ENCODE measurements at places on chromosomes 7 and 10. TPM values are rescaled to one million over a fixed set of nuclear protein-coding genes. Genes with fewer than 3 reads are reported as not detected.

DNA sequence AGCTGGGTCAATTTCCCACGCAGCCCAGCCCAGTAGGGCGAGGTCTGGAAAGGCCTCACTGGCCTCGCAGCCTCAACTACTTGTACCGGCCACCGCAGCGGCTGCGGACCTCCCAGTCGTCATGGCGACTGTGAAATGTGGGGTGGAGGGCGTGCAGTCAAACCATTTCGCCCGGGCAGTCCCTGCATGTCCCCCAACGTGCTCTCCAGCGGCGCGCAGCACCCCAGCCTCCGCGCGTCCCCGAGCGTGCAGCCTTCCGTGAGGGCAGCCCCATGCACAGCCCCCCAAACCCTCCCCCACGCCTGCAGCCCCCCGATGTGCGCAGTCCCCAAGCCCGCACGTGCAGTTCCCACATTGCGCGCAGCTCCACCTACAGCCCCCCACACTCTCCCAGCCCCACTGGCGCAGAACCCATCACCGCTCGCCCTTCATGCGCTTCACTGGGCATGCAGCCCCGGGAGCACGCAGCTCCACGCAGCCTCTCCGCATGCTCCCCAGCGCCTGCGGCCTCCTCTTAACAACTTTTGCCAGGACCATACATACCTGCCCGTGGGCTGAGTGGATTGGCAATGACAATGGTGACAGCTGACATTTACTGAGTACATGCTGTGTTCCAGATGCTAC, 34.5 kb upstream of the SFTPD start:
- DNase-seq: no peak

DNA sequence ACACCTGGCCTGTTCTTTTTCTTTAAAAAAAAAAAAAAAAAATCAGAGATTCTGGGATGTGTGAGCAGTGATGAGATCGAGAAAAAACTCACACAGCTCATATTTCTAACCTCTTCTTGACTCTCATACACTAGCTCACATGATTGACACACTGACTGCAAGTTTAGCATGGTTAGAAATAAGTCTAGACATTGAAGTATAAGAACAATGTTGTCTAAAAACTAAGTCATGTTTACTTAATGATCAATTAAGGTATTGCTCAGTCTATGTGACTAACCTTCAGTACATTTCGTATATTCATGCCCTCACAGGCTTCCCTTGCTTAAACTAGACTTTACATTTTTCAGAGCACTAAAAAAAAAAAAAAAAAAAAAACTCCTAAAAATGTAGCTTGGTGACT, 775.1 kb downstream of the GATA3 start:
- no peak for DNase-seq

DNA sequence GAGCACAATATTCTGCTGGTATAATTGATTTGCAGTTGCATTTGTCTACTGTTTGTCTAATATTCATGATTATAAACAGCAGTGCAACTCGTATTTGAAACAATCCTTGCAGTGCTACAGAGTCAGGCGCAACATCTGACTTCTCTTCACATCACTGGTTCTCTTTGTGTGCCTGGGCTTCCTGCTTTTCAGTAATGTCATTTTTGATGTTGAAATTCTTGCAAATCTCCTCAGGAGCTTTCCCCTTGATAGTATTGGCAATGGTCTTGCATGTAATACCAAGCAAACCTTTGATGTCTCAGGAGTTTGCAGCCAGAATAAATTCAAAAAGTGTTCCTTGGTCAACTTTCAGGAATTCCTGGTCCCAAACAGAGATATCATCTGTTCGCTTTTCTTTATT, 20.2 kb downstream of the HPS6 start:
- no peak for DNase-seq

DNA sequence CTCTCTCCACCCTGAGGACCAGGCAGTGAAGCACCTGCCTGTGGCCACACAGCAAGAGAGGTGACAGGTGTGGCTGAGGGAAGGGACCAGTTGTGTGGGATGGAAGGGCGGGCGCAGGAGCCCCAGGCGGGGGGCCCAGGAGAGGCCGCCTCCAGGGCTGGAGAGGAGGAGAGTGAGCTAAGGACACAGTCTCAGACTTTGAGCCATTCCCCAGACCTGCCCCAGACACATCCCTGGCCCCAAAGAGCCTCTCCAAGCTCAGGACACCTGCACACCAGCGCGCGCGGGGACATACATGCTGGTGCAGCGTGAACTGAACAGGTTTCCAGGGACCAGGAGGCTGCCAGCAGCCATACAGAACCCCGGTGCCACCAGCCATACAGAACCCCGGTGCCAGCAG, 237.3 kb downstream of the MAD1L1 start:
- no peak for DNase-seq

- DNase-seq: peak; percentile 42
These were observed 355.7 kb upstream of the AKR1E2 start for GRCh38 chr10:4470231-4470835.

DNA sequence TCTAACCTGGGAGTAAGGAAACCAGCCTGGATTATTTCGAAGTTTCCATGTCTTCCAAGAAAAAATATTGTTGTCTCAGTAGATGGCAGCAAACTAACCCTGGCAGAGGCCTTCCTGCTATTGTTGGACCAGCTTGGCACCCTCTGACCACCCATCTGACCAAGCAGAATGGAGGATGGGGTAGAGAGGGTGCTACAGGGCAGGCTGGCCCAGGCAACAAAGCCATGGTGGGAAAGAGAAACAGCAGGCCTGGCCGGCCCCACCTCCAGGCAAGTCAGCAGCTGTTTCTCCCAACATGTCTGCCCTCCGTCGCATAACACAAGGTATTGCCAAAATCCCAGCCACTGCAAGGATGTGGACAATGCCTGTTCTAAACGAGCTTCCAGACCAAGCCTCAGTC, 95.0 kb downstream of the FAM53B start:
- peak; percentile 74 for DNase-seq

- DNase-seq: peak; percentile 90
These were observed 181.3 kb downstream of the TAX1BP1 start for GRCh38 chr7:27921081-27921836.

GRCh38 chr7:115838829-115839228, 191.7 kb downstream of the TFEC start:
- no peak for DNase-seq

DNA sequence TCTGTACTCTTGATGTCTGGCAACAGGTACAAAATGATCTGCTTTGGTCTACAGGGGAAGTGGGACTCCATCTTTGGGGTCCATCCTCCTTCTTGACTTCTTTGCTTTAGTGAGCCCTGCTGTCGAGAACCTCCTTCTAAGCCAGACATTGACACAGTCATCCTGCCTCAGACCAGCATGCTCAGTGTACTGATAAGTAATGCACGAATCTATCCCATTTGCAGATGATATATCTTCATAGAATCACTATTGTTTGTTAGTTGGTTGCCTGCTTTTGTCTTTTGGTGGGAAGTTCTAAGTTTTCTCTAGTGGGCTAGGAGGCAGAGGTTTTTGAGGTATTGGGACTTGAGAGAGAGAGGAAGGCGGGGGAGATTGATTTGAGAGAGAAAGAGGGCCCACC, 8.9 kb downstream of the H2BK1 start:
- no peak for DNase-seq

DNA sequence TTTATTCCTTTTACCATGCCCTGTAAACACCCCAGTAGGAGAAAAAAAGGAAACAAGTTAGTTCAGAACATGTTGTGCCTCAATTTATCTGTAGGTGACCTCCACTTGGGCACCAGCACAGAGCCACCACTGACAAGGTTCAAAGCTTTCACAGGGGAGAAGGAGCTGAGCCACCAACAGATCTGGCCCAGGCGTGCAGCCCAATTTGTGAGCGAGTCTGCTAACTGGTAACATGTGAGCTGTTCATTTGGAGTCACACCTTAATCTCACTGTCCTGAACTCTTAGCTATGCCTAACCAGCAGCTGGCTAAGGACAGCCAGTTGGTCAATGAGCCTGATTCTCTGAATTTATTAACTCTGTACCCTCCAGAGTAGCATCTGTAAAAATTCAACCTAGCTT, 78.4 kb upstream of the CAMK2B start:
- DNase-seq: no peak

DNA sequence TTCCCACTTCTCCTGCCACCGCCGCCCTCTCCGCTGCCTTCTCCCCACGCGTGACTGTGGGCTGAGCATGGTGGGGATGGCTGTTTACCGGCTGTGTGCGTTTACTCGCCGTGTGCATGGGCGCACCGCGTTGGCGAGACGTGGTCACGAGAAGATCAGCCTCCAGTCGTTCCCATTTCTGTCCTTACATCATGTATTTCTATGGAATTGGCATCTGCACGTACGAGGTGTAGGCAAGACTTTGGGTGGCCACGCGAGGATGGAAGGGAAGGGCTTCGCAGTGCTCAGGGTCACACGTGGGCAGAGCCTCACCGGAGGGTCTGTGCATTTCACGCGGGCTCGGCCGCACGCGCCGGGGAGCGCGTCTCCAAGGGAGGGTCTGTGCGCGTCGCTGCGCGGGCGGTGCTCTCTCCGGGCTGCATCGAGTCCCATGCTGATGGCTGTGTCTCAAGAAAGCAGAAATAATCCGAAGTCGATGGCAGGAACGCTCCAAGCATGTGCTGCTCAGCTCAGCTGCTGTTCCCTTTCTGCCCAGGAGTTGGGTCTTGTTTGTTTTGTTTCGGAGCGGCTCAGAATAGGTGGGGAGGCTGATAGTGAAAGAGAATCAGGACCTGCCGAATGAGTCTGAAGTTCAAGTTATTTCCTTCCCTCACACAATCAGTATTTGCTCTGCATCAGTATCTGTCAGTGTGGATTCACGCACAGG, 973 bp downstream of the CAMK1D start:
- DNase-seq: peak; percentile 23

GRCh38 chr7:132075515-132075914, 500.8 kb downstream of the PLXNA4 start:
- DNase-seq: no peak

DNA sequence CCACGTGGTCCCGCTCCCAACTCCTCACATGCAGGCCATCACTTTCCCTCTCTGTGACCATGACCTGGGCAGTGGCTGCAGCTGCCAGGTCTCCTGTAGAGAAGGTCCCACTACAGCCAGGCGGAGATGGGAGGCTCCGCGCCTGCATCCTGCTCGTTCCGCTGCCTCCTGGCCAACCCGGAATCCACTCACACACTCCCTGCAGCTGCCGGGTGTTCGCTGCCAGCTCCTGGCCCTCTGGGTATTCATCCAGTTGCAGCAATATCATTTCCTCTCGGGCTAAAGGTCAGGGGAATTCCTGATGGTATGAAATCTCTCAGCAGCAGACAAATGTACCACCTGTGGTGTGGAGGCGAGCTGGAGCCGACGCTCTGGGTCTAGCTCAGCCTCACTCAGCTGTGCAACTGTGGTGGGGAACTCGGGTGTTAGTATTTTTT, 65.7 kb downstream of the TLL2 start:
- peak; percentile 35 for DNase-seq

- no peak for DNase-seq
These were observed 73.5 kb downstream of the C10orf105 start for GRCh38 chr10:71646037-71646436.

DNA sequence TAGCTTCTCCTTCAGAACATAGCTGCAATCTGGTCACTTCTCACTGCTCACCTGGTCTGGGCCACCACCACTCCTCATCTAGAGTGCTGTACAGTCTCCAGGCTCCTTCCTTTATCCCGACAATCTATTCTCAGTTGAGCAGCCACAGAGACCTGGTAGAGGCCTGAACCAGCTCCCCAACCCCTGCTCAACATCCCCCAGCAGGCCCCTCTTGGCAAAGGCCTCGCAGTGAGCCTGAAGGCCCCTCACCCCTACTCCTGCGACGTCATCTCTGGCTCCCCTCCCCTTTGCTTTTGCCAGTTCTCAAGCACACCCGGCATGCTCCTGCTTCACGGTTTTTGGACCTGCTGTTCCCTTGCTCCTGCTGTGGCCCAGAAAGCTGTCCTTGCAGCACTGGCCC, 113.9 kb downstream of the ARHGAP22 start:
- no peak for DNase-seq

DNA sequence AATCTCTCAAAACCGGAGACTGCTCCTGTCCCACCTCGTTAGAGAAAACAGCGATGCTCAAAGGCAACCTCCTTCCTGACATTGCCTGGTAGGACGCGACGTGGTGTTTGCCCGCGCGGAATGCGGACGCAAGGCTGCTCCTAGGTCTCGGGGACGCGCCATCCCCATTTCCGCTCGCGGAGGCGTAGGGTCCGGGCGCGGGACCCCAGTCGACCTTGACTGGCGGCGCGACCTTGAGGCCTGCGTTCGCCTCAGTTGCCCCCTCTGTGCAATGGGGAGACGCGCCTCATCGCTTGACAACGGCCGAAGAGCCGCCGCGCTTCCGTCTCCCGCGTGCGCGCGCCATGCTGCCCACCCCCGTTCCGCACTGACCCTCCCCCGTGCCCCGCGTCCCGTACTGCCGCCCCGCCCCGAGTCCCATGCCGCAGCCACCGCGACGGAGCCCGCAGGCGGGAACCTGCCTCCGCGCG, 412 bp upstream of the PPIA start:
- DNase-seq: no peak

GRCh38 chr10:89490596-89491335, 44.6 kb downstream of the SLC16A12 start:
- no peak for DNase-seq

DNA sequence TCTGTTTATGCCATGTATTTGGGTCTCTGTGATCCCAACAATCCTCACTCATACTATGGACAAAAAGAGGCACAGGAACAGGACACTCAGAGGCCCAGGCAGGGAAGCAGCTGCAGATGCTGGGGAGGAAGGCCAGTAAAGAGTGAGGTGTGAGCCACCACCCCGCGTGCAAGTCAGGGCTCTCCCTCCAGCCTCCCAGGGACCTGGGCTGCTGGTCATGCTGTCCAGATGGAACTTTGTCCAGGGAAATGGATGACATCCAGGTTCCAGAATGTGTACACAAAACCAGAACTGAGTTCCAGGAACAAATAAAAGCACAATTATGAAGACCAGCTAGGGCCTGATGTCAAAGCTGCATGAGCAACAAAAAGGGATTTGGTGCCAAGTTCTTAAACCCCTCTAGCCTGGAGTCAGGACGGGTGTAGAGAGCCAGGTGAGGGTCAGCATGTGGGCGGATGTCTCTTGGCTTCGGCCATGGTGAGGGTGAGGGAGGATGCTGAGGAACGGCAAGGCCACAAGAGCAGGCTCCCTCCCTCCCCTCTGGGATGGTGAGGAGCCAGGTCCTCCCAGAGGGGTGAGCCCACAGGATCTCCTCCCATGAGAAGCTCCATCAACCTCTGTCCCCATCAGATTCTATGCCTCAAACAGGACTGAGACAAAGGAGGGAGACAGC, 739.7 kb downstream of the PARD3 start:
- no peak for DNase-seq

- no peak for DNase-seq
These were observed 17.1 kb upstream of the SLC18A2 start for GRCh38 chr10:117223693-117224430.

- DNase-seq: no peak
These were observed 113.6 kb downstream of the LSMEM1 start for GRCh38 chr7:112594397-112594796.

- DNase-seq: peak; percentile 39
These were observed 101.2 kb upstream of the ZNF746 start for GRCh38 chr7:149598721-149599308.

The CDNF gene
- 0.96 TPM for total RNA-seq

The RSPH10B2 gene
- total RNA-seq: not detected

The ASB15 gene
- not detected for total RNA-seq

The TMEM236 gene
- under 0.01 TPM for total RNA-seq

The HTR5A gene
- total RNA-seq: not detected

The NKX1-2 gene
- not detected for total RNA-seq
